ENCODE measurements at places on chromosomes 16 and 17.

- no peak for DNase-seq
These were observed 82.1 kb downstream of the SLC39A11 start for GRCh38 chr17:73010414-73010813.

DNA sequence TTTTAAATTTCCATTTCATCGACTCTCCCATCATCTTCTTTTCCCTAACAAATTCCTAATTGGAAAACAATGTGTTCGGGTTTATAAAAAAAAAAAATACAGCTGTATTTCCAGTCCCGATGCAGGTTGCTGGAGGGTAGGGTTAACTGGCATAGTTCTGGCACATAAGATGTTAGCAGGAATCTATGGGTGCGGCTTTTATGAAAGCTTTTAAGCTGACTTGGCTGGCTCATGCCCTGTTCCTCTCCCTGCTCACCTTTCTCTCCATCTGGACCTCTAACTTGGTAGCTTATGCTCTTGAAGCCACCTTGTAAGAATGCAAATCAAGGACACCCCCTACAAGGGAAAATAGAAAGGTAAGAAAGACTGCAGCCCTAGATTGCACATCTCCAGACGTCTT lies 33.2 kb upstream of the KCNJ2 start:
- DNase-seq: no peak

GRCh38 chr16:13606804-13607203 lies 313.1 kb upstream of the ERCC4 start:
- no peak for DNase-seq

- no peak for DNase-seq
These were observed 32.2 kb downstream of the TK2 start for GRCh38 chr16:66517586-66518263.

DNA sequence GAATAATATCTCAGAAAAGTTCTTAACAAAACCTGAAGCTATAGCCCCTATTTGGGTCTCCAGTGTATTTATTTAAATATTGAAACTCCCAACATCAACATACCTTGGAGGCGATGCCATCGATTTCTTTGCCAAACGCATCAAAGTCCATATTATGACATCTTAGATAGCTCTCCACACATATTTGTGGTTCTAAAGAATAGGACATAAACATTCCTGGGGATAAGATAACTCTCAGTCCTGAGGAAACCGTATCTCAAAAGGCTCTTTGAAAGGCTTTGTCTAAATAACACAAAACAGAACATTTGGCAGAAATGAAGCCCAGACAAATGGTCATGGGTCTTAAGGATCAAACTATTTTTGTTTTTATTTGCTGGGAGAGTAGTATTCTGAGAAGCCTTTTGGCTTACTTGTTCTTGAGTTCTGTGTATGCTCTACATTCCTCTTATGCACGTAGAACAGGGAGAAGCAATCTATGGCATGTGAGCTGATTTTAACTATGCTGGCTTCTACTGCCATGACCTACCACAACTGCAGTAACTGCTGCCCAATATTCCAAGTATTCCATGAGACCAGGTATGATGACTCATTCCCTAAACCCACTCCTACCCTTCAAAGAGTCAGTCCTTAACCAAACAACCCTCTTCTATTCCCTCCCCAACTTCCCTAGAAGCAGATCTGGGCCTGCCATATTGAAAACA lies 279.0 kb upstream of the ZFHX3 start:
- no peak for DNase-seq

DNA sequence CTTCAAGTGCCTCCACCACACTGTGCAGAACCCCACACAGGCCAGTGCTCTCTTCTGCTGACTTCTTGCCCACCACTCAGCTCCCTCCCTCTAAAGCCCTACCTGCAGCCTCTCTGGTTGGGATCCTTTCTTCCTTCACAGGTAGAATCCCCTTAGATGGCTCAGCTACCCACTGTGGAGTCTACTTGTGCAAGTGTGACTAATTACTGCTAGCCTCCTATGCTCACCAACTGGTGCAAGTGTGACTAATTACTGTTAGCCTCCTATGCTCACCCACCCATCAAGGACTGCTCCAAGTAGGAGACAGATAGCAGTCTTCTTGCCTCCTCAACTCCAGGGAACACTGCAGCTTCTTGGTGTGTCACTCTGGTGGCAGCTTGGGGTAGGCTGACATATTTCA lies 43.6 kb downstream of the TEX14 start:
- DNase-seq: no peak

GRCh38 chr17:41020336-41020735 lies 6.7 kb downstream of the KRTAP1-5 start:
- DNase-seq: no peak

- no peak for DNase-seq
These were observed 111.9 kb downstream of the SOCS1 start for GRCh38 chr16:11144122-11144521.

DNA sequence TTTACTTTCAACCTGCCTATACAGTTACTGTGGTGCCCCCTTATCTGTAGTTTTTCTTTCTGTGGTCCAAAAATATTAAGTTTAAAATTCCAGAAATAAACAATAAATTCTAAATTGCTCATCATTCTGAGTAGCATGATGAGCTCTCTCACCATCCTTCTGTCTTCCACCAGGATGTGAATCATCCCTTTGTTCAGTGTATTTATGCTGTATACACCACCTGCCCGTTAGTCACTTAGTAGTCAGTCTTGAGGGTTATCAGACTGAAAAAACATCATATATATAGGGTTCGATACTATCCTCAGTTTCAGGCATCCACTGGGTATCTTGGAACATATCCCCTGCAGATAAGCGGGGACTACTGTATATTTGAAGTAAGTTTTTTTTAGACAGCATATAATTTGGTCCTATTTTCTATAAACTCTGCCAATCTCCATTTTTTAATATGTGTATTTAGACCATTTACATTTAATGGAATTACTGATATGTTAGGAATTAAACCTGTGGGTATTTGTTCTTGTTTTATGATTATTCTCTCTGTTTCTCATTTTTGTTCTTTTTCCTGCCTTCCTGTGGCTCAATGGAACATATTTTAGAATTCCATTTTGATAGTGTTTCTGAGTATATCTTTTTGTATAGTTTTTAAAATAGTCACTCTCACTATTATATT lies 31.0 kb downstream of the TBX21 start:
- DNase-seq: no peak

DNA sequence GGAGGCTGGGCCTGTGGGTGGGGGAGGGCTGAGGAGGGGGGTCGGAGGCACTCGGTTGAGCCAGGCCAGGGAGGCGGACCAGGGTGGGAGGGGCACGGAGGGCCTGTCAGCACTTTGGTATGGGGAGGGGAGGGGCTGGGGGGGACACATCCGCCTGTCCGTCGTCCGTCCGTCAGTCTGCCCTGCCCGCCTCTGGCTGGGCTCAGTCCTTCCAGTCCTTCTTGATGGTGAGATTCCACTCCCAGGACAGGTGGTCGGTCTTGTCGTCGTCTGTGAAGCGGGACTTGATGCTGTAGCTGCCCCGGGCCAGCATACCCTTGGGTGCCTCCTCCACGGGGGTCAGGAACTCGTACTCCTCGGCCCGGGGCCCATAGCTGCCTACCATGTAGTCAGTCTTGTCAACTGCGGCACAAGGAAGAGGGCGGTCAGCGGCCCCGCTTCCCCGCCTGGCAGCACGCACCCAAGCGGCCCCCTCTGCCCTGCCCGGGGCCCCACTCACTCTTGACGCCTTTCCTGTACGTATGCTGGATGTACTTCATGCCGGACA lies 2.4 kb downstream of the ARHGDIA start:
- no peak for DNase-seq

- no peak for DNase-seq
These were observed 7.6 kb downstream of the CBX8 start for GRCh38 chr17:79788989-79789942.

GRCh38 chr17:73647772-73648542 lies 3.7 kb upstream of the SDK2 start:
- no peak for DNase-seq

DNA sequence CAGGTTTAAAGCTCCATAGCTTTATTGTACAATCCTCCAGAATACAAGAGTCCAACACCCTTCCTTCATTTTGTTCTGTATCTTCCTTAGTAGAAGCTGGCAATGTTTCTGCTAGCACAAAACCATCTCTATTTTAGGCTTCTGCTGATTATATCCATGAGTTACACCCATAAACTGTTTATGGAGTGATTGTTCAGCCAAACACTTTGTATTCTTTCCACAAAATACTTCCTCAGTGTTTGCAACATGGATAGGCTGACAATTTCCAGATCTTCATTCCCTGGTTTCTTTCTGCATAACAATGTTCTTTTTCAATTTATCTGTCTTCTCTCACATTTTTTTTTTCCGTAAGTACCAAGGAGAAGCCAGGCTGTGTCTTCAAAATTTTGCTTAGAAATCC lies 839.9 kb upstream of the CDH8 start:
- DNase-seq: no peak

GRCh38 chr16:57366544-57367040 lies 5.7 kb upstream of the CX3CL1 start:
- no peak for DNase-seq

DNA sequence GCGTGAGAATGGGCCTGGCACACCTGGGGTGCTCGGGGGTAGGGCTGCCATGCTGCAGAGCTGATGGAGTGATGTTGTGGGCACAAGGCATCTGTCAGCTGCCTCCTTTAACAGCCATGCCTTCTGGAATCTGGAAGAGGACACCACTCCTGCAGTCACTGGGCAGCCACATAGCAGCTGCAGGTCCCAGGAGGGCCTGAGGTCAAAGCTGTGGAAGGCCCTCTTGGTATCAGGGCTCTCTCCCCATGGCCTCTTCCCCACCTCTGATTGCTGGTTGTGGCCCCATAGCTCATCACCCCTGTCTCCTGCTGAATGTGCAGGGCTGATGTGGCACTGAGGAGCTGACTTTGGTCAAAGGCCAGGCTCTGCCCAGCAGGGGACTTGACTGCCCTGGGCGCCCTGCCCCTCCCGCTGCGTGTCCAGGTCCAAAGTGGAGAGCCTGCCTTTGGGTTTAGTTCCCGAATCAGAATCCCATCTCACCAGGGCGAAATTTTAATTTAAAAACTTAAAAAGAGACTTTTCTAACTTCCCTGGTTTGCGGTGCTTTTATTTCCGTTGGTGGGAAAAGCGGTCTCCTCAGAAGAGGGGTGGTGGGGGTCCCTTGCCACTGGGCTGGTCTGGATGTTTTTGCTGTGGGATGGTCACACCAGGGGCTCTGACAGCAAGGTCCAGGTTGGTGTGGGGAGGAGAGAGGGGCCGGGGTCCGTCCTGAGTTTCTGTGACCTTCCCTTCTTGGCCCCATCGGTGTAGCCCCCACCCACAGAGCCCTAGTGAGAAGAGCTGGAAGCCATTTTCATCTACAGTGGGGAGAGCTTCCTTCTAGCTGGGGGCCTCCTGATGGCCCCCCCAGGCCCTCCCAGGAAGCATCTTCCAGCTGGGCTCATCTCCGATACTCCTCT lies 5.9 kb downstream of the UBALD2 start:
- DNase-seq: no peak

- DNase-seq: no peak
These were observed 5.8 kb downstream of the CDH5 start for GRCh38 chr16:66372078-66372897.

DNA sequence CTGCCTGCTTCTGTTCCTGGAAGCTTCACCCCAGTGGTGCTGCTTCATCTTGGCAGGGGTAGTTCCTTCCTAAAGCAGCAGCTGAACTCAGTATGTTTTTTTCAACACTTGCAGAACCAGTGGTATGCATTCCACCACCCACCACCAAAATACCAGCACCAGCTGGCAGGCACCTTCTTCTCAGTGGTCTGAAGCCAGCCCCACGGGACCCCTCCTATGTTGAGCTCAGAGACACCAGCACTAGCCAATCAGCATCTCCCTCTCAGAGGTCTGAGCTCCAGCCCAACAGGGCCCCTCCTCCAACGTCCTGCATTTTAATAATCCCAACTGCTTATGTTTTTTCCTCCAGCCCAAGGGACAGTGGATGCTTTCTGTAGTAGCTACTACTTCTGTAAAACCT lies 299.6 kb upstream of the CCL2 start:
- no peak for DNase-seq

DNA sequence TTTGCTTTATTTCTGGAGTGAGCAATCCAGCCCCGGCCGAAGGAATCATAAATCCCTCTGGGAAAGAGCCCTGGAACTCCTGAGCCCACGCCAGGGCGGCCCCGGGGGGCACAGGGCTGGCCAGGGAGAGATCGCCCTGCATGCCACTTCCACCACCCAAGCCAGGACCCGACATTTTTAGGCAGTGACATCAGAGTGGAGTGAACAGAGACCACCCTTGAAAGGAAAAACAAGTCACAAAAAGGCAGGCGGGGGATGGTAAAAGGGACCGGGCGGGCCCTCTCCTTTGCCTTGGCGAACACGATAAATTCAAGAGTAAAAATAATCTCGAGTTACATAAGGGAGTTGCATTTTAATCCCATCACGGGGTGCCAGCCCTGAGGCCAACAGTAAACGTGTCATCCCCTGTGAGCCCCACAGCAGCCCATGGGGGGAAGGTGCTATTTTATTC lies 284.1 kb downstream of the C16orf95 start:
- DNase-seq: no peak

DNA sequence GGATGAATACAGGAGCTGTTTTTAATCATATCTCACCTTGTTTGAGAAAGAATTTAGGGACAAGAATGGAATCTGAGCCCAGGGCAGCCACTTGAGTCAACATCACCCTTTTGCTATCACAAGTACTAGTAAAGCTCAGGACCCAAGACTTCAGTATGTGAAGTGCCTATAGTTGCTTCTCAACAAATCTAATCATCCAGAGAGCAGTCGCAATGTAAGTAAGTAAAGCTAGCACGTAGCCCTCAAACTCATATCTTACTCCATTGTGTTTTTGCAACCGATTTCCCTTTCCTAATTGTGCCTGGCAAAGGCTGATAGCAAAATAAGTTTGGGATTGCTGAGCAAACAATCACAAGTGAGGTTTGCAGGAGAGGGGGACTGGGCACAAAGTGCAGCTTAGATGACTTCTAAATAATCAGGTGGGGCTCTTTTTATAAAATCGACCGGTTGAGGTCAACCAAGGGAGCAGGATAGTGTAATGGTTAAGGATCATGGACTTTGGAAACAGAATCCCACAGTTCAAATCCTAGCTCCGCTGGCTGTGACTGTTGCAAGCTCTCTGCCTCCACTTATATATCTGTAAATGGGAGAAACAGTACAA lies 13.0 kb downstream of the TOB1 start:
- DNase-seq: no peak

DNA sequence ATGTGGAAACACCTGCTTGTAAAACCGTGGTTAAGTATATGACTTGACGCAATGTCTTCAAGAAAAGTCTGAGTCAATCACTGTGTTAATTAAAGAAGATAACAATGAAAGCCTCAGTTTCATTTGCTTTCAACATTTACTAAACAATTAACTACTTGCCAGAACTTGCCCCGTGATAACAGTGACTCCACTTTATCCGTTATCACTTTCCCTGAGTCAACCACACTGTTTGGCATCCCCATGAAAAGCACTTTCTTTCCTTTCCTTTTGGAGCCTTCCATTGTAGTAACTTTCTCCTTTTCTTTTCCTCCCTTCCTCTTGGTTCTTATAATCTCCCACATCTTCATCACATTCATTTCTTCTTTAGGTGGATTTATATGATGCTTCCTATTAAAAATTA lies 435.1 kb upstream of the GOT2 start:
- no peak for DNase-seq

GRCh38 chr17:14717859-14718258 lies 417.0 kb downstream of the HS3ST3B1 start:
- DNase-seq: no peak
